Vagina (tissue), 2 donors: ENCODE measurements at places on chromosomes 12 and 14.
A peak's percentile ranks its signal among the peaks of the same experiment; 100 is the strongest.

DNA sequence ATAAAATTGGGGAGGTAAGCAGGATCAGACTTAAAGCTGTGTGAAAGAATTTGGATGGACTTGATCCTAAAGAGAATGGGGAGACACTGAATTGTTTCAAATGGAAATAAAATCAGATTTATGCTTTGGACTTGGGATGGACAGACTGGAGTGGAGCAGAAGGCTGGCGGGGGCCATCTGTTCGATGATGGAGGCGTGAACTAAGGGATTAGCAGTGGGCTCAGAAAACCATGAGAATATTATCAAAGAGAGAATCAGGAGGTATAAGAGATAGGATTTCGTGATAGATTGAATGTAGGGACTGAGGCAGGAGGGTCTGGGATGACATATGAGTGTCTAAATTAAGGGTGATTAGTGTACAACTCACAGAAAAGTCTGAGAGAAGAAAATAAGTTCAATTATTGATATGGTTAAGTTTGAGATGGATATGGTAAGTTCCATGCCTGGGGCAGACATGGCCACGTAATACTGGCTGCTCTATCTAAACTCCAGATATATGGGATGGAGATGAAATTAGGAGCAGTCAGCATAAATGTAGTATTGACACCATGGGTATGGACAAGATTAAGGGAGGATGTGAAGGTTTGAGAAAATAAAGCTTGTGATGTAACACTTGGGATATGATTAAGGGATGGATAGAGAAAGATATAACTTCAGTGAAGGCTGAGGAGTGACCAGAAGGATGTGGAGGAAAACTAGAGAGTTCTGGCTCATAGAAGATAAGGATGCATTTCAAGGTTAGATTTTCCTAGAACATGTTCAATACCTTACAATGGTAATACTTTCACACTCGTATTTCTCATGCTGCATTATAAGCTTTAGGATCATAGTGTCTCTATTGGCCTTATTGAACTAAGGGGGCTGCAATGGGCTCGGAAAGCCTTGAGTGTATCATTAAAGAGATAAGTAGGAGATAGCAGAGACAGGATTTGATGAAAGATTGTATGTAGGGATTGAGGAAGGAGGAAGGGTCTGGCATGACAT is 1.0 kb upstream of the TSSK4 start:
- H3K4me3 ChIP-seq = no peak overlapping the region
- H3K36me3 ChIP-seq = peaks cover 4% of the 10 kb centered on the region
- H3K27me3 ChIP-seq = no peaks in the 10 kb centered on the region
- no peak for DNase-seq
- H3K27ac ChIP-seq = no peak overlapping the region

GRCh38 chr12:131711551-131712205 is 788 bp downstream of the SFSWAP start:
- peaks cover 26% of the 10 kb centered on the region for H3K4me1 ChIP-seq
- peak overlapping the region; percentile 91 for H3K27ac ChIP-seq
- H3K27me3 ChIP-seq = no peaks in the 10 kb centered on the region
- peak overlapping the region; percentile 92 for H3K4me3 ChIP-seq
- no peak for DNase-seq

- no peaks in the 10 kb centered on the region for H3K36me3 ChIP-seq
Measured at GRCh38 chr12:59937148-59937547, 341.3 kb downstream of the SLC16A7 start.

DNA sequence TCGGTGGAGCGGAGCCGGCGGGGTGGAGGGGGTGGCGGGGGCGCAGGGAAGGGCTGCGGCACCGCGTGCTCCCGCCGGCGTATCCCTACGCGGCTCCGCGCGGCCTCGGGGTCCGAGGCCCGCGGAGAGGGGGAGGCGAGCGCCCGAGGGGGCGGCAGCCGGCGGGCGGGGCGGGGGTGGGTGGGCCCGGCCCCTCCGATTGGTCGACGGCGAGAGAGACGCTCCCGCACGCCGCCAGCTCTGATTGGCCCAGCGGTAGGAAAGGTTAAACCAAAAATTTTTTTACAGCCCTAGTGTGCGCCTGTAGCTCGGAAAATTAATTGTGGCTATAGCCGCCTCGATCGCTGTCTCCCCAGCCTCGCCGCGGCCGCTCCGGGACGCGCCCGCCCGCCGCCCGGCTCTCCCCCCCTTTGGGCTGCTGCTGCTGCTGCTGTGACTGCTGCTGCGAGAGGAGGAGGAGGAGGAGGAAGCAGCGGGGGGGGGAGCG is at the start of gene FOXG1:
Gene FOXG1 (plus strand): TSS at position 319 of the 487 bp plus-strand sequence. CDS start 493 bp downstream, outside the sequence.
- peaks cover 22% of the 10 kb centered on the region for H3K27me3 ChIP-seq
- peaks cover 8% of the 10 kb centered on the region for H3K4me1 ChIP-seq
- no peak within 1 kb of the TSS for H3K27ac ChIP-seq
- no peaks in the 10 kb centered on the region for H3K36me3 ChIP-seq

DNA sequence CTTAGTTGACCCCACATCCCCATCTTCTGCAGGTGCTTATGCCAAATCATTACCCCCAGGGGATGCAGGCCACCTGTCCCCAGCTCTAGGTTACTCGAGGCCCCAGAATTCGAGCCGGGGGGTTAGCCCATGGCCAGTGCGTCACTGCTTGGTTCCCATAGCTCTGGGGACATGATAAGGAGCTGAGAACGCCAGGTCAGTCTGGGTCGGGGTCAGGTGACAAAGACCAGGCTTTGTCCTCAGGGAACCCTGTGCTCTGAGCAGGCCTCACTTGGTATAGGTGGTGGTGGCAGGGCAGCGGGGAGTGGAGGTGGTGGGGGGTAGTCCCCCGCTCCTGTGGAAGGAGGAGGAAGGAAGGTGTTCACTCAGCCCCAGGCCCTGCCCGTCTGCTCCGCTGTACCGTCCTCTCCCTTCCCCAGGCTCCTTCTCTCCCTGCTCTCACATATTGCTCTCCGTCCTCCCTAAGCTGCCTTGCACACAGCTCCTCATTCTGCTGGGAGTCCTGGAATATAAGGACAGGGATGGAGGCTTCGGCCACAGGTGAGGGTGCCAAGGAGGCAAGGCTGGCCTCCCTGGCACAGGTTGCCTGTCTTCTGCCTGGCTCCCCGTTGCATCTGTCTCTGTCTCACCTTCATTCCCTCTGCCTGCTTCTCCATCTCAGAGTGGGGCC is 2.0 kb upstream of the MYH6 start:
- no peak for DNase-seq
- no peaks in the 10 kb centered on the region for H3K27me3 ChIP-seq
- H3K4me3 ChIP-seq = no peak overlapping the region
- no peaks in the 10 kb centered on the region for H3K4me1 ChIP-seq

DNA sequence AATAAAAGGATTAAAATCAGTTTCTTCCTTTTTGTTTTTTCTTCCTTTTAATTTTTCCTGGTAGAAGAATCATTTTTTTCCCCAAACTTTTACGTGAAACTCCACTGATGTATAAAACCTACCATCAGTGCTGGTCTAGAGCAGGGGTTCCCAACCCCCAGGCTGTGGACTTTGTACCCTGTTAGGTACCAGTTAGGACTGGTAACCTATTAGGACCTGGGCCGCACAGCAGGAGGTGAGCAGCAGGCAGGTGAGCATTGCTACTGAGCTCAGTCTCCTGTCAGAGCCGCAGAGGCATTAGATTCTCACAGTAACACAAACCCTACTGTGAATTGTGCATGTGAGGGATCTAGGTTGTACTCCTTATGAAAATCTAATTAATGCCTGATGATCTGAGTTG is 10.1 kb downstream of the SMCO2 start:
- no peak overlapping the region for H3K27ac ChIP-seq
- no peaks in the 10 kb centered on the region for H3K36me3 ChIP-seq
- no peak overlapping the region for H3K4me3 ChIP-seq

GRCh38 chr14:40870252-40870651 is 736.4 kb upstream of the LRFN5 start:
- H3K27ac ChIP-seq = no peak overlapping the region
- DNase-seq = no peak
- no peaks in the 10 kb centered on the region for H3K27me3 ChIP-seq
- no peaks in the 10 kb centered on the region for H3K4me1 ChIP-seq
- H3K4me3 ChIP-seq = no peak overlapping the region

DNA sequence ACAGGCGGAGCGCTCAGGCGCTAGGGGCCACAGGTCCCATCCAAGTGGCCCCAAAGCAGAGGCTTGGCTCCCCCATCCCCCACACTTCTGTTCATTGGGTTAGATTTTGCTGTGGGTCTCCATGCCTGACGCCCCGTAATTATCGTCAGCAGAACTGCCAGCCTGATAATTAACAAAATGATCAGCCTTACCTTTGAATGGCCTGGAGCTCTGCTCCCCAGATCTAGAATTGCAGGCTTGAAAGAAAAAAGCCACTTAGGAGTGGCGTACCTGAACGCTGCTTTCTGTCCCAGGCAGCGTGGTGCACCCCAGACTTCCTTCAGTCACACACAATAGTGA is 28.7 kb upstream of the LRP1-AS start:
- peak overlapping the region; percentile 69 for H3K27ac ChIP-seq
- H3K4me3 ChIP-seq = no peak overlapping the region
- H3K27me3 ChIP-seq = no peaks in the 10 kb centered on the region
- peaks cover 63% of the 10 kb centered on the region for H3K4me1 ChIP-seq
- no peak for DNase-seq
- H3K36me3 ChIP-seq = no peaks in the 10 kb centered on the region

DNA sequence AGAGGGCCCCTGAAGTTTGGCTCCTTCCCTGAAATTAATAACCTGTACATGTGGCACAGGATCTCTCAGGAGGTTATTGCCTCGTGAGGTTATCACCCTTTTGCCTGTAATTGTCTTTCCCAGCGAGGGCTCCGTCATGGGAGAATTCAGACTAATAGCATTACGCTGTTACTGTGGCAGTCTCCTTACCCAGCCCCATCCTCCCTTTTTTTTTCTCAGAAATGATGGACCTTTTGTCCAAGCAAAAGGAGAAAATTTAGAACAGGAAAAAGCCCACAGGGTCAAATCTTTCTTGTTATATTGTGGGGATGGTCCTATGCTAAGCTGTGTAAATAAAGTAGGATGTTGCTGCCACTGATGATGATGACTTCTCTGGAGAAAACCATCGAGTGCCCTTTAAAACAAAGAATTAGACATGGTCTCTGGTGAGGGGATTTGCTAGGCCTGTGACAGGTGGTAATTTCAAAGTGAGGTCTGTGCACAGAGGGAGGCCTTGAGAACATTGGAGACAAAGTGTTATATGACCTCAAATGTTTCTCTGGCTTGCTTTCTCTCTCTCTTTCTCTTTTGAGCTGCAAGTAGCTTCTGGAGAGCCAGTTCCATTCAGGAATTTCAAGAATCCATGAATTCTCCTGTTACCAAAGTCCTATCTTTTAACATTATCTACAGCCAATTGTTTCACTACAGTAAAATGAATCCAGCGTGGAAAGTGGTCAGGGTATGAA is 357.2 kb downstream of the BMP4 start:
- DNase-seq = no peak
- H3K4me1 ChIP-seq = no peaks in the 10 kb centered on the region
- no peaks in the 10 kb centered on the region for H3K27me3 ChIP-seq
- H3K4me3 ChIP-seq = no peak overlapping the region

DNA sequence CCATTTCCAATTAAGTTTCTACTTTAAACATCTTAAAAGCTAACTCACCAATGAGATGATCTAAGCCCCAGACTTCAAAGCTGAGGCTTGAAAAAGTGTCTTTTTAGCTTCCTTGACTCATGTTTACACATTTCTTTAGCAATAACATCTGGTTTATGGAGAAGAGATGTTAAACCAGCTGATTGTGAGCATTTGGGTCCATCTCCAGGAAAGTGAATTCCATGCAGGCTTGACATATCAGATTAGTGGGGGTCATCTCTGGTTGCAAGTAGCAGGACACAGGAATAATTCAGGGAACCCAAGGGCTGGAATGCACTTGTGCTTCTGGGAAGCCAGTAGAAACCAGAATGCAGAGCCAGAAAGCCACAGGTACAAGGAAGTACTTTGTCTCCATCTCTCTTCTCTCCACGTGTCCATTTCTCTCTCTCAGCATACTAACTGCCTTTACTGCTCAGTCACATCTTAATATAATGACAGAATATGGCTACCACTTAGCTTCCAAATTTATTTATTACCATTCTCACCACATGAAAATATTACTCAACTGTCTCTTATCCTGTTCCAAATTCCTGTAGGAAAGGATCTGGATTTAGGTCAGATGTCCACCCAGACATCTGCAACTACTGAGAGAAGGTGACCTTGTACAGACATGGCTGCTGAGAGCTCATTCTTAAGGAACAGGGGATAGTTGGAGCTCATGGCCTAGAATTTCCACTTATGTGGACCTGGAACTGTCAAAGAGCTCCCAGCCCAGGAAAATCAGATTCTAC is 104.4 kb downstream of the SCN8A start:
- no peaks in the 10 kb centered on the region for H3K27me3 ChIP-seq
- no peaks in the 10 kb centered on the region for H3K36me3 ChIP-seq
- no peak for DNase-seq
- no peak overlapping the region for H3K4me3 ChIP-seq

GRCh38 chr14:24965934-24966578 is 83.9 kb downstream of the STXBP6 start:
- H3K27ac ChIP-seq = peak overlapping the region; percentile 17
- DNase-seq = no peak
- H3K4me3 ChIP-seq = no peak overlapping the region
- no peaks in the 10 kb centered on the region for H3K36me3 ChIP-seq
- no peaks in the 10 kb centered on the region for H3K27me3 ChIP-seq

DNA sequence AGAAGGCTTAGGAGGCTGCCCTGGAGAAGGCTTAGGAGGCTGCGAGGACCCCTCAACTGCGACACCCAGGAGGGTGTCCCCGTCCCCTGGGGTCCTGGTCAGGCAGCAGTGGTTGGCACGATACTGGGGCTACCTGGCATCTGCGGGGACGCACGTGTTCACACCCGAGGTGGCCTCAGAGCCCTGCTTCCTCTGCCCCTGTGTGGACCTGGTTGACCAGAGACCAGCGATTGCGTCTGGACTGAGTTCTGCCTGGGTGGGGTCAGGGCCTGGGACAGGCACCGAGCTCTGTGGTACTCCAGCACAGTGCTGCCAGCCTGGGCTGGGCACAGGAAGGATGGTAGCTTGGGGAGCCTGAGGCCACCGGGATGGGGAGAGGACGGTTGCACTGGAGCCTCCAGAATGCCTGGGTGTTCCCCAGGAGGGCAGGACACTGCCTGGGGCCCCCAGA is 735 bp downstream of the ASPG start:
- DNase-seq = no peak
- peaks cover 5% of the 10 kb centered on the region for H3K27me3 ChIP-seq
- no peak overlapping the region for H3K4me3 ChIP-seq
- peaks cover 4% of the 10 kb centered on the region for H3K4me1 ChIP-seq

- no peaks in the 10 kb centered on the region for H3K4me1 ChIP-seq
- H3K36me3 ChIP-seq = no peaks in the 10 kb centered on the region
- no peak for DNase-seq
- H3K27me3 ChIP-seq = no peaks in the 10 kb centered on the region
- H3K4me3 ChIP-seq = no peak overlapping the region
Measured at GRCh38 chr14:92613008-92613658, 99.6 kb downstream of the RIN3 start.

DNA sequence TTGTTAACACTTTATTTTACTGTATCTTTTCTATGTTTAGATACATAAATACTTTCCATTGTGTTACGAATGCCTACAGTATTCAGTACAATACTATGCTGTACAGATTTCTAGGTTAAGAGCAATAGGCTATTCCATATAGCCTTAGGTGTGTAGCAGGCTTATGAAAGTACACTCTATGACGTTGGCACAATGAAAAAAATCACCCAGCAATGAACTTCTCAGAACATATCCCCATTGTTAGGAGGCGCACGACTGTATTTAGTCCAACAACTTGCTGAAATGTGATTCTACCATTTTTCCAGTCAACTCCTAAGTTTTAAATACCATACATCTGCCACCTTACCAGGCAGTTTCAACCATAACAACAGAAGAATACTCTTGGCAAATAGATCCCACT is 1.8 kb downstream of the PARP11 start:
- DNase-seq = no peak
- peak overlapping the region; percentile 81 for H3K4me3 ChIP-seq
- no peaks in the 10 kb centered on the region for H3K27me3 ChIP-seq
- H3K36me3 ChIP-seq = no peaks in the 10 kb centered on the region
- no peak overlapping the region for H3K27ac ChIP-seq
- H3K4me1 ChIP-seq = peaks cover 21% of the 10 kb centered on the region
